ENCODE measurements at places on chromosomes 5 and 9.
A peak's percentile ranks its signal among the peaks of the same experiment; 100 is the strongest.

DNA sequence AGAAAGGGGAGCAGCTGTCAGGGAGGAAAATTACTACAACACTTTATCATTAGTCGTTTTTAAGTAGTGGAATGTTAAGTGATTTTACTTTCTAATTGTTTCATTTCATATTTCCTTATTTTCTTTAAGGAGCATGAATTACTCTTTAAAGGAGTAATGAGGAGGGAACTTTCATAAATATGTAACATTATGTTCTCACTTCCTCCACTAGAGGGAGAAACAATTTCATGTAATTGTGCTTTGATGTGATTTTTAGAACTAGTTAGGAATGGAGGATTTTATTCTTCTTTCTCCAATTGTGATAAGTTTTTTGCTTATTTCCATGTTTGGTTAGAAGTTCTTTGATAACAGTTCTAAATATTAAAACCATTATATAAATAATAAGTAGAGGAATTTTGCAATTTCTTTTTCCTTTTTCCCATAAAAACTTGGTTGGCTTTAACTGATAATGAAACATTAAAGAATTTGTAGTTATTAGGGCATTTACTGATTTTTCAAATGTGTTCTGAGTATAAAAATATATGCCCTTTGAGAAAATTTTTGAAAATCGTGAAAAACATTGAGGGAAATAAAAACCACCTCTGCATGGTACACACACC lies 25.6 kb downstream of the CEP78 start:
- no peaks in the 10 kb centered on the region for H3K4me1 ChIP-seq
- no peak overlapping the region for H3K4me3 ChIP-seq
- H3K27me3 ChIP-seq = no peaks in the 10 kb centered on the region
- DNase-seq = no peak
- no peak overlapping the region for H3K27ac ChIP-seq

- no peaks in the 10 kb centered on the region for H3K36me3 ChIP-seq
- H3K4me1 ChIP-seq = peaks cover 57% of the 10 kb centered on the region
- H3K27me3 ChIP-seq = no peaks in the 10 kb centered on the region
- H3K27ac ChIP-seq = peak overlapping the region; percentile 61
- no peak for DNase-seq
Observed at GRCh38 chr5:147479444-147479843, 30.4 kb downstream of the DPYSL3 start.

DNA sequence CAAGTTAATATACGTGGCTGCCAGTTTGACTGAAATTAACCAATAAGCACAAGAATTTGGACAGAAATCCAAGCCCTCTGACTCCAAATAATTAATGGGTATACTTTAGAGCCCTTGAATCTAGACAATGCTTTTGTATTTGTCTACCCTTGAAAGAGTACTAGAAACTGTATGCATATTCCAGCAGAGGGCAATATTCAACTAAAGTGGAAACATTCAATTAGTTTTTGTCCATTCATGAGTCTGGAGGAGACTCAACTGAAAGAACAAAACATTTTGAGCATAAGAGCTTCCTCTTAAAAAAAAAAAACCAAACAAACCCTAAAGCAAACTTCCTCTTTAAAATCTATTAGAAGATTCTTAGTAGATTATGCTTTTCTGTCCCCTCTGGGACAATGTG lies 157.8 kb downstream of the ARHGEF28 start:
- no peak overlapping the region for H3K27ac ChIP-seq
- H3K27me3 ChIP-seq = no peaks in the 10 kb centered on the region
- H3K4me1 ChIP-seq = peaks cover 20% of the 10 kb centered on the region

GRCh38 chr9:109519366-109519765 lies 21.3 kb upstream of the PTPN3 start:
- no peak overlapping the region for H3K4me3 ChIP-seq
- H3K36me3 ChIP-seq = no peaks in the 10 kb centered on the region
- peaks cover 9% of the 10 kb centered on the region for H3K4me1 ChIP-seq
- H3K27ac ChIP-seq = no peak overlapping the region

DNA sequence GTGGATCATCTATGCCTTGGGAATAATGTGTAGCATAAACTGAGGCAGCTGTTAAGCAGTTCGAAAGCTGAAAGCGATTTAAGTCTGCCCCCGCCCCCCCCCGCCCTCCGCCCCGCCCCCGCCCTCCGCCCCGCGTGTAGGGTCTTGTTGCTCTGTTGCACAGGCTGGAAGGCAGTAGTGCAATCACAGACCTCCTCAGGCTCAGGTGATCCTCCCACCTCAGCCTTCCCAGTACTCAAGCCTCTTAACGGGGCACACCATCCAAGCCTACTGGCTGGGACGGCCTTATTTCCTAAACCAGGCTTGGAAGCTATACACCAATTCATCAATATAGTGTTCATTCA lies 945 bp downstream of the ANKDD1B start:
- H3K4me3 ChIP-seq = peak overlapping the region; percentile 78
- H3K4me1 ChIP-seq = peaks cover 6% of the 10 kb centered on the region
- no peak overlapping the region for H3K27ac ChIP-seq
- no peaks in the 10 kb centered on the region for H3K36me3 ChIP-seq

- no peak for DNase-seq
- no peaks in the 10 kb centered on the region for H3K27me3 ChIP-seq
- no peaks in the 10 kb centered on the region for H3K36me3 ChIP-seq
- no peak overlapping the region for H3K27ac ChIP-seq
- H3K4me1 ChIP-seq = no peaks in the 10 kb centered on the region
Observed at GRCh38 chr5:162811071-162811470, 626.3 kb upstream of the CCNG1 start.

DNA sequence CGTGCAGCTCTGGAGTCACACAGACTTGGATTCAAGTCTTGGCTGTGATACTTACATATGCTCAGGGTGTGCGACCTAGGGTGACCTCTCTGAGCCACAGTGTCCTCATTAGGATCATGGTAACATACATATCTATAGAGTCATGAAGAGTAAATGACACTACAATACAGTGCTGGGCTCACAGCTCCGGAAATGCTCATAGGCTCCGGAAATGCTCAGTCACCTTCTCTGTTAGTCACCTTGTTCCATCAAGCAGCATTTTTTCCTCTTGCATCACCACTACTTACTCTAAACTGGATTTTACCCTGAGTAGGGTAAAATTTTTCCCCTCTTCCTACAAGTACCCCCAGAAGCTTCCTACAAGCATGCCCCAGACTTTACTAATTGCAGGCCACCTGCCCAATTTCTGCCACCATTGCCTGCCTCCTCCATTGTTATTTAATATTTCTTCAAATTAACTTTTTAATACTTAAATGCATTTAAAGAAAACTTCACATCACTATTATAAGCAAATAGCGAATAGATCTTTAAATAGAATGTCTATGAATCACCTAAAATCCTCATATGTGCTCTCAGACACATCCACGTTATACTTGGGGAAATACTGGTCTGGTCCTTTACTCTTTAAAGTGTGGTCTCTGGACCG lies 147.6 kb upstream of the SPRY4 start:
- H3K27me3 ChIP-seq = no peaks in the 10 kb centered on the region
- no peaks in the 10 kb centered on the region for H3K36me3 ChIP-seq
- H3K4me1 ChIP-seq = no peaks in the 10 kb centered on the region
- H3K4me3 ChIP-seq = no peak overlapping the region
- H3K27ac ChIP-seq = no peak overlapping the region
- DNase-seq = no peak

DNA sequence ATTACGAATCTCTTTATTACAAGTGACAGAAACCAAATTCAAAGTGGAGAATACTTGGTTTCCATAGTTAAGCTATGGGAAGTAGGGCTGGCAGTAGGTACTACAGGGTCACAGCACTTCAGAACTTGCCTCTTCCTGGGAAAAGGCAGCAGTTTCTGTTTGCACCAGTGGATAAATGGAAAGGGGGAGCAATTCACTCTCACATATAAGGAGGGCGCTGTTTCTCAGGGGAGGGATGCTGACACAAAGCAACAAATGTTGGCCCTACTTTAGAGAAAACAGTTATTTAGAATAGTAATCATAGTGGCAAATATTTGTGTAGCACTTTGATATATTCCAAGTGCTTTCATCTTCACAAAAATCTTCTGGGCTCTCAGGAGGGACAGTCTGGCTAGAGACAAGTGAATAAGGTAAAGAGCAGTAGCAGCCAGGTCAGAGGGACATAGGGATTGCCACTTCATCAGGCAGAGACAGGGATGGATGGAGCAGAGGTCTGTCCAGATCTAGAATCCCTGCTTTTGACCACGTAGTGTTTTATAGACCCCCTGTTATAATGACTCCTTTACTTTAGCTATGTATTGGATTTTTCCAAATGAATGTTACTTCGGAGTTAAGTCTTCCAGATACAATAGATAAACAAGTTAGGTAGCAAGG lies 554.8 kb upstream of the SGCD start:
- no peak overlapping the region for H3K4me3 ChIP-seq
- DNase-seq = no peak
- no peaks in the 10 kb centered on the region for H3K4me1 ChIP-seq

DNA sequence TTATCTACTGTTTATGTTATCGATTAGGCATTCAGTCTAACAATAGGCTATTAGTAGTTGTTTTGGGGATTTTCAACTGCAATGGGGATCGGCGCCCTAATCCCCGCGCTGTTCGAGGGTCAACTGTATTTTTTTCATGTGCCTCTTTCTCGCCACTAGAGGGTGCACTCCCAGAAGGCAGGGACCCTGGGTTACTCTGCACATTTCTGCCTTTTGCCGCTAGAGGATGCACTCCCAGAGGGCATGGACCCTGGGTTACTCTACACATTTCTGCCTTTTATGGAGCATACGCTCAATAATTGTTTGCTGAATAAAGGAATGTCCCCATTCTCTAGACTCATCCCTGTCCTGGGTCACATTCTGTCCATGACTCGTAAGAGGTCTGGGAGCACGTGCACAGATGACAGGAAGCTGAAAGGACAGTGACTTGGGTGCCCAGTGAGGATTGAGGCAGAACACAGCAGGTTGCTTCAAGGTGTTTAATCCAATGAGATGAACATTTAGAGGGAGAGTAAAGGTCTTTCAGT lies 27.9 kb upstream of the RECK start:
- H3K27ac ChIP-seq = no peak overlapping the region
- H3K36me3 ChIP-seq = no peaks in the 10 kb centered on the region
- no peak for DNase-seq
- H3K4me1 ChIP-seq = no peaks in the 10 kb centered on the region
- no peak overlapping the region for H3K4me3 ChIP-seq

GRCh38 chr5:34806532-34806931 lies 32.4 kb upstream of the TTC23L start:
- H3K27ac ChIP-seq = no peak overlapping the region
- no peaks in the 10 kb centered on the region for H3K27me3 ChIP-seq
- no peak overlapping the region for H3K4me3 ChIP-seq
- H3K36me3 ChIP-seq = peaks cover 15% of the 10 kb centered on the region

GRCh38 chr9:114098021-114098935 lies 814 bp downstream of the KIF12 start:
- H3K36me3 ChIP-seq = no peaks in the 10 kb centered on the region
- peak overlapping the region; percentile 31 for H3K4me3 ChIP-seq
- DNase-seq = no peak
- no peak overlapping the region for H3K27ac ChIP-seq
- peaks cover 60% of the 10 kb centered on the region for H3K27me3 ChIP-seq

GRCh38 chr5:180636016-180636402 lies 13.4 kb downstream of the FLT4 start:
- no peak for DNase-seq
- no peaks in the 10 kb centered on the region for H3K4me1 ChIP-seq
- H3K36me3 ChIP-seq = no peaks in the 10 kb centered on the region
- H3K27me3 ChIP-seq = peaks cover 30% of the 10 kb centered on the region
- H3K4me3 ChIP-seq = no peak overlapping the region
- no peak overlapping the region for H3K27ac ChIP-seq

- no peak for DNase-seq
- no peak overlapping the region for H3K27ac ChIP-seq
- no peak overlapping the region for H3K4me3 ChIP-seq
- peaks cover 10% of the 10 kb centered on the region for H3K4me1 ChIP-seq
- no peaks in the 10 kb centered on the region for H3K27me3 ChIP-seq
- H3K36me3 ChIP-seq = no peaks in the 10 kb centered on the region
Observed at GRCh38 chr5:73415617-73416016, 33.0 kb downstream of the FOXD1 start.

- DNase-seq = no peak
- H3K4me3 ChIP-seq = no peak overlapping the region
- H3K27ac ChIP-seq = peak overlapping the region; percentile 88
- peaks cover 3% of the 10 kb centered on the region for H3K36me3 ChIP-seq
Observed at GRCh38 chr5:151570058-151570457, 21.1 kb downstream of the FAT2 start.

GRCh38 chr5:109833946-109834345 lies 144.2 kb downstream of the MAN2A1 start:
- DNase-seq = no peak
- no peak overlapping the region for H3K27ac ChIP-seq
- no peaks in the 10 kb centered on the region for H3K4me1 ChIP-seq
- H3K27me3 ChIP-seq = no peaks in the 10 kb centered on the region
- H3K36me3 ChIP-seq = no peaks in the 10 kb centered on the region

GRCh38 chr5:152527358-152528052 lies 122.4 kb upstream of the NMUR2 start:
- no peaks in the 10 kb centered on the region for H3K36me3 ChIP-seq
- H3K27ac ChIP-seq = no peak overlapping the region
- no peak overlapping the region for H3K4me3 ChIP-seq
- no peak for DNase-seq
- H3K27me3 ChIP-seq = no peaks in the 10 kb centered on the region
- H3K4me1 ChIP-seq = no peaks in the 10 kb centered on the region

- H3K4me3 ChIP-seq = no peak overlapping the region
- H3K36me3 ChIP-seq = no peaks in the 10 kb centered on the region
- H3K27ac ChIP-seq = no peak overlapping the region
- DNase-seq = no peak
Observed at GRCh38 chr5:157167214-157167621, 1.2 kb upstream of the GARIN3 start.

- peaks cover 28% of the 10 kb centered on the region for H3K4me1 ChIP-seq
- H3K4me3 ChIP-seq = peak overlapping the region; percentile 39
- no peak for DNase-seq
- H3K27me3 ChIP-seq = peaks cover 5% of the 10 kb centered on the region
- no peaks in the 10 kb centered on the region for H3K36me3 ChIP-seq
Observed at GRCh38 chr5:88666761-88667495, 216.1 kb downstream of the MEF2C start.

DNA sequence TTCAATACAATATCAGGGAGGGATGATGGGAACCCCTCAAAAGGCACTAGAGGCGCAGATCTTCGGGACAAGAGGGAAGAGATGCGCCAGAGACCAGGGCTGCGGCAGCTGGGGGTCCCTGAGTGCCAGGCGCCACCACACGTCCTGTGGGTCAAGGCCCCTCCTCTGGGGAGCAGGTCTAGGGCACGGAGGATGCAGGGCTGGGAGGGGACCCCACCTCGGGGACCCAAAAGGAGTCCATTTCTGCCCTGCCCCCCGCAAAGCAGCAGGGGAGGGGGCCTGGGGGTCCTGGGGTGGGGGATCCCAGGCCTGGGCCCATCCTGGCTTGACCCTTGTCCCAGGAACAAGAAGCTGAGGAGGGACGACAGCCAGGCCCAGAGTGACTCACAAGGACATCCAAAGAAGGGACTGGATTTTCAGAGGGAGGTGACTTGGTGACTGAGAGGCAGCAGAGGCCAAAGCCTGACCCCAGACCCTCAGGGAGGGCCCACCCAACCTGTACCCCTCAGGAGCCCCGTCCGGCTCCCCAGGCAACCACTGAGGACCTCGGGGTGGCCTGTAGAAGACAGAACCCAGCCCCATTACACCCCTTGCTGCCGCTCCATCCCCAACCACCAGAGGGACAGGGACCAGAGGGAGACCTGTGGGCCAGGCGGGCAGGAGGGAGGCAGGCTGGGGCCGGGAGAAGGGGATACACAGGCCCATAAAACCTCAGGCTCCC lies 54.2 kb downstream of the LRSAM1 start:
- no peak for DNase-seq
- peaks cover 45% of the 10 kb centered on the region for H3K4me1 ChIP-seq
- H3K36me3 ChIP-seq = peaks cover 49% of the 10 kb centered on the region
- no peak overlapping the region for H3K4me3 ChIP-seq
- no peaks in the 10 kb centered on the region for H3K27me3 ChIP-seq
- peak overlapping the region; percentile 59 for H3K27ac ChIP-seq
